A375 (cell line): ENCODE measurements at places on chromosomes 4 and X. TPM values are rescaled to one million over a fixed set of nuclear protein-coding genes. Genes with fewer than 3 reads are reported as not detected.

The RRAGB gene
- total RNA-seq: 8.7 and 17.7 TPM in 2 replicates

The GAGE12J gene
- total RNA-seq: 0.57 and 12.5 TPM in 2 replicates

The GAGE12C gene
- total RNA-seq: not detected in 2 replicates

The AFAP1 gene
- 73.9 and 75.3 TPM in 2 replicates for total RNA-seq

The HDX gene
- 1.2 and 2.1 TPM in 2 replicates for total RNA-seq

The GBA3 gene
- total RNA-seq: not detected in 2 replicates

The HELT gene
- not detected in 2 replicates for total RNA-seq

The RNF128 gene
- total RNA-seq: 2.6 and 3.8 TPM in 2 replicates
